ENCODE measurements at places on chromosomes 11 and 22. TPM values are rescaled to one million over a fixed set of nuclear protein-coding genes. Genes with fewer than 3 reads are reported as not detected.

OR52K1 gene
- under 0.01 TPM for total RNA-seq

IGLL5 gene
- not detected for total RNA-seq

NAALAD2 gene
- total RNA-seq, result 2.4 TPM

TSPAN32 gene
- total RNA-seq, result 1.1 TPM

CRYBB3 gene
- total RNA-seq, result not detected

TSGA10IP gene
- not detected for total RNA-seq

RFPL2 gene
- 11.3 TPM for total RNA-seq

OLFML1 gene
- total RNA-seq, result not detected

C11orf86 gene
- total RNA-seq, result not detected

PHETA2 gene
- total RNA-seq, result 9.1 TPM

CELSR1 gene
- total RNA-seq, result 14.8 TPM

DRICH1 gene
- total RNA-seq, result under 0.01 TPM

IZUMO1R gene
- total RNA-seq, result not detected

FDX1 gene
- 15.7 TPM for total RNA-seq

VWCE gene
- 0.33 TPM for total RNA-seq

CST6 gene
- total RNA-seq, result not detected

TBX10 gene
- total RNA-seq, result not detected

LRRN4CL gene
- total RNA-seq, result 1.0 TPM

ZC3H7B gene
- total RNA-seq, result 41.8 TPM

CNIH2 gene
- not detected for total RNA-seq

NXPE4 gene
- not detected for total RNA-seq

OR51E2 gene
- not detected for total RNA-seq

MALAT1 gene
- total RNA-seq, result 10,831 TPM

Measured in melanocyte of skin (primary cell).